Fibroblast of skin of scalp (primary cell): ENCODE measurements at places on chromosomes 12 and 14.

GRCh38 chr12:45257185-45257930 is 41.5 kb downstream of the ANO6 start:
- DNase-seq, result no peak

DNA sequence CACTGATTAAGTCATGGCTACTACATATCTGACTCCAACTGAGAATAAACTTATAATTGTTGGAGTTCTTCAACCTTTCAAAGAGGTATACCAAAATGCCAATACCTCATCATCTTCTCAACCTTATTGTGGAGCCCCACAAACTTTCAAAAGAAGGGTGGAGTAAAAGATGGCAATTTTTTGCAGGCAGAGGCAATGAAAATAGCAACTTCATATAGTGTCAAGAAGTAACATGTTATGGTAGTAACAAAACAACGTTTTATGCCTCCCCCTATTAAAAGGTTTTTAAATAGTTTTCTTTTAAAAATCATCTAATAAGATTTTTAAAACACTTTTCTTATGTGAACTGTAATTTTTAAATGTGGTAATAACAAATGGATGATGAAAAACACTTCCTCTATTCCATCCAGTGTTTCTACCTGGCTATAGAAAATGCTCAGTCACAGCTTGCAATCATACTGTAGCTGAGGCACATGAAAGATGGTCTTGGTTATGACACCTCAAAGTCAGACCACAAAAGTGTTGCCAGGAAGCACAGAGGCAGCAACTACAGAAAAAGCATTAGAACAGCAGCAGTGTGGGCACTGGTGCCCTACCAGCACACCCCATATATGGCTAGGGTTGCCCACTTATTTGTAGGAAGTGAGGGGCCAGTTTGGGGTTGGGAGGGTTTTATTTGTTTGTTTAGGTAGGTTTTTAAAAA is 7.0 kb downstream of the PPP1R12A start:
- DNase-seq, result peak; percentile 28

GRCh38 chr12:92278378-92278828 is 132.8 kb upstream of the BTG1 start:
- no peak for DNase-seq

DNA sequence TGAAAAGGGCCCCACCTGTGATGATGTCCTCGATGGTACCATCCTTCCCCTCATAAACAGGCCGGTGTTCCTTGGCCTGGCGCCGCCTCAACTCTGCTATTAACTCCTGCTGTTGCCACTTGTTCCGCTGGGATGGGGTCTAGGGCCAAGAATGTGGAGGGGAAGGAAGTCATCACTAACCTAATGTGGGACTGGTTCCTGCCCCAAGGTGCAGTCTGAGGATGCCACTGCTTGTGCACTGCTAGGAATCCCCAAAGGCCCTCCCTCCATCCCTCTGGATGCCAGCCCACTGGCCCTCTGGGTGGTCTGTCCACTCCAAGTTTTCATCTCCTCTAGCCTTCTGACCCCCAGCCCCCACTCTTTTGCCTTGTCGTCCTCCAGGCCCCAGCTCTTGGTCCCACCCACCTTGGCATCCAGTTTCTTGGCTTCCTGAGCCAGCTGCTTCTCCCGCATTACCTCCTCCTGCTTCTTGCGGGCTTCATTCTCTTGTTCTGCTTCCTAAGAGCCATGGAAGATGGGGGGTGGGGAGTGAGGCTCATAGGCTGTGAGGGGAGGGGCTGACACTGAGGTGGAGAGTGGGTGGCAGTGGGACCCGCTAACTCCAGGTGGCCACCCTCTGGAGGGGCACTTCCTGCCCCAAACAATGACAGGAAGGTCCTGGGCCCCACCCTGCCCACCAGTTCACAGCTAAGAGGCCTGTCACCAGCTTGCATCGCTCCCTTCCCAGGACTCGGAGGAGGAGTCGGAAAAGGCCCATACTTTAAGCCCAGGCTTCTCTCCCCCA is 23.7 kb downstream of the PRPF40B start:
- DNase-seq, result peak; percentile 32

GRCh38 chr14:22885975-22886374 is 3.0 kb downstream of the REM2 start:
- DNase-seq, result no peak

GRCh38 chr12:94244165-94245133 is 96.1 kb downstream of the PLXNC1 start:
- DNase-seq, result no peak

GRCh38 chr12:64123448-64123847 is 98.6 kb downstream of the KICS2 start:
- DNase-seq, result no peak

DNA sequence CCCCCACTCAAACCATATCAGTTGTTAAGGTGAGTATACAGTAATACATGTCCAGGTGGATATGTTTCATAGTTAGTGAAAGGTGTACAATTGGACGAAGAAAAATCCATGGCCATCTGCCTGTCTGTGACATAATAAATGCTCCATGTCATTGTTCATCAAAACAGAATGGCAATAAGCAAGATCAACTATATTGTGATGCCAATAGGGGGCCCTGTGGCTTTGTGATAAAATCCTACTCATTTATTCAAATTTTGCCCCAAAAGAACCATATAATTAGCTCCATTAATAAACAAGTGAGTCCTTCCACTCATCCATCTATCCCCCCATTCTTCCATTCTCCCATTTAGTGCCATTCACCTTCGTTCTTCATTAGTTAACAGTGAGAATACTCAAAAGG is 102.0 kb downstream of the MGST1 start:
- no peak for DNase-seq

- no peak for DNase-seq
Measured at GRCh38 chr14:31239741-31240140, 32.1 kb upstream of the HECTD1 start.

GRCh38 chr14:87076146-87076545 is 916.8 kb downstream of the GALC start:
- DNase-seq, result no peak
